Cerebellar nuclear complex (tissue), 1 donor: ENCODE measurements at places on chromosomes 4 and X.

- no peak for DNase-seq
These were observed 7.4 kb upstream of the HCCS start for GRCh38 chrX:11103751-11104150.

- DNase-seq = no peak
These were observed 598.2 kb upstream of the NDST4 start for GRCh38 chr4:115711575-115711974.

DNA sequence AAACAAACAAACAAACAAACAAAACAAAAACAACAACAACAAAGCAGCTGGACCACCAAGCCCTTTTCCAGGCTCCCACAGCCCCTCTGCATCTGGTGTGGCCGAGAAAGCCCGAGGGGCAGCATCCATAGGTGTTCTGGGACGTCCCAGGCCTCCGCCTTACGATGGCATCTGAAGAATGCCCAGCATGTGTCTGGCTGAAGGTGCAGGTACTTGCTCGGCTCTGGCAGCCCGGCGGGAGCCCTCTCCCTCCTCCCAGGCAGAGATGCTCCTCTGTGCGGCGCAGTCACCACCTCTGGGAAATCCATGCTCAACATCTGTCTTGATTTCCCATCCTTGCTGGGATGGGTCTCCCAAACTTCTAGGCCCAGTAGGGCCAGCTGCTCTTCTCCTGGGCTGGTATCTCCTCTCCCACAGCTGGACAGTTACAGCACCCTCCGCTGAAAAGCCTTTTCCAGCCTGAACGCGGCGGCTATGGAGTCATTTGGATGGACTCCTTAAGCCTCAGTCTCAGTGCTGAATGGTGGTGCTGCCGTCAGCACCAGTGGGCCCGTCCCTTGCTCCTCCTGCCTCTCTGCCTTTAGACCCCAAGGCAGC, 4.3 kb downstream of the PSAPL1 start:
- no peak for DNase-seq

GRCh38 chr4:109752525-109752924, 22.7 kb upstream of the PLA2G12A start:
- DNase-seq = no peak

GRCh38 chr4:1042352-1043055, 31.1 kb downstream of the FGFRL1 start:
- DNase-seq = no peak

DNA sequence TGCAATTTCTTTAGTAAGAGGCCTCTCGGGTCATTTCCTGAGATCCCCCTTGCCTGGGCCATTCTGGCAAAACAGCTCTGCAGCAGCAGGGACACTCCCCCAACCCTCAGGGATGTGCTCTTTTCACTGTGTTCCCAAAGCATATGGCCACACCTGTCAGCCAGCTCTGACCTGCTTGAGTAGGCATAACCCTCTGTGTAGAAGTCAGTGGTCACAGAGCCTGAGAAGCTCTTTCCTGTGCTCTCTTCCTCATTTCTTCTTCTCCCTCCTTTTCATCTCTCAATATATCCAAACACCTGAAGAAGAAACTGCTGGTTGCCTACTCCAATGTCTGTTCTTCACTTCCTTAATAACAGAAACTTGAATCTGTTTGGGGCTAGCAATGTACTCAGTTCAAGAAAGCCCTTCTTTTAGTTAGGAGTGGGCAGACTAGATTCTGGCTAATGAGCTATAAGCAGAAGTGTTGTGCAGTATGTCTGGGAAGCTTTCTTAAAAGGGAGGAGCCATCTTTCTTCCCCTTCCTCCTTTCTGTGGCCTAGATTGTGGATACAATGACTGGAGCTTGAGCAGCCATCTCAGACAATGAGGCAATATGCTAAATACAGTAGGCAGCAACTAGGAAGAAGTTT, 73.3 kb downstream of the PRPS1 start:
- no peak for DNase-seq

- DNase-seq = no peak
These were observed 36.1 kb upstream of the HERC5 start for GRCh38 chr4:88420844-88421243.

DNA sequence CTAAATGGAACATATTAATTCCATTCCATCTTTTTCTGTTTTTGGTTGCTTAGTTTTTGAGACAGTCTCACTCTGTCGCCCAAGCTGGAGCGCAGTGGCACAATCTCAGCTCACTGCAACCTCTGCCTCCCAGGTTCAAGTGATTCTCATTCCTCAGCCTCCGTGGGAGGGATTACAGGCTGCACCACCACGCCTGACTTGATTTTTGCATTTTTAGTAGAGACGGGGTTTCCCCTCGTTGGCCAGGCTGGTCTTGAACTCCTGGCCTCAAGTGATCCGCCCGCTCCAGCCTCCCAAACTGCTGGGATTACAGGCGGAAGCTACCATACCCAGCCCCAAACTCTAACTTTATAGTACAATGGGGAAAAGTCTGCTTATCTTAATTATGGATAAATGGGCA, 11.2 kb downstream of the HNRNPD start:
- no peak for DNase-seq

DNA sequence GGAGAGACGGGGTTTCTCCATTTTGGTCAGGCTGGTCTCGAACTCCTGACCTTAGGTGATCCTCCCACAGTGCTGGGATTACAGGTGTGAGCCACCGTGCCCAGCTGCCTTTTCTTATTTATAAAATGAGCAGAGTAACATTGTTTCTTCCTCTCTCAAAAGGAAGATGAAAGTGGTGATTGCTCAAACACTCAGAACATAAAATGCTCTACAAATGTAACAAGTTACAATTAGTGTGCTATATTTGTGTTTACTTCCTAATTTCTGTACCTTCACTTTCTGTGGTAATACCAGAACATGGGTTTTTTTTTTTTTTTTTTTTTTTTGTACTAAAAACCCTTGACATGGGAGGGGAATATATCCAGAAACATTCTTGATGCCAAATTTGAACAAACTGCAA, 197.9 kb downstream of the MGST2 start:
- DNase-seq = no peak

GRCh38 chr4:182179105-182179504, 64.1 kb upstream of the TENM3 start:
- DNase-seq = no peak

- DNase-seq = no peak
These were observed 33.2 kb downstream of the WDR1 start for GRCh38 chr4:10083331-10083771.

- DNase-seq = no peak
These were observed 29.3 kb downstream of the INTS12 start for GRCh38 chr4:105679186-105679585.

DNA sequence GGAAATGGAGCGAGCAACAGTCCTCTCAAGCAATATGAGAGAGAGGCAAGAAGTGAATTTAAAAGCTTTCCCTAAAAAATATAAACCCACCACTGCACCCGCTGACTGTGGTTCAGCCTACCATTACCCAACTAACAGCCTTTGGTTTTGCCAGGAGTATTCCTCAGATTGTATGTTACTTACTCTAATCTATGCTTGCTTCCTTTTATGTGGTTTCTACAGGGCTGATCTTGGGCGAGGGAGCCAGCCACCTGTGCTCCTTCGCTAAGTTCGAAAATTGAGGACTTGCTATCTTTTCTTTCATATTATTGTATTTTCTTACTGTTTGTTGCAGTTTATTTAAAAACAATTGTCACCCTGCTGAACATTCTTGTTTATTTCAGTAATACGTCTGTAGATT, 101.1 kb downstream of the DDX53 start:
- no peak for DNase-seq
